Caki2 (cell line): ENCODE measurements at places on chromosomes 13 and 19.

DNA sequence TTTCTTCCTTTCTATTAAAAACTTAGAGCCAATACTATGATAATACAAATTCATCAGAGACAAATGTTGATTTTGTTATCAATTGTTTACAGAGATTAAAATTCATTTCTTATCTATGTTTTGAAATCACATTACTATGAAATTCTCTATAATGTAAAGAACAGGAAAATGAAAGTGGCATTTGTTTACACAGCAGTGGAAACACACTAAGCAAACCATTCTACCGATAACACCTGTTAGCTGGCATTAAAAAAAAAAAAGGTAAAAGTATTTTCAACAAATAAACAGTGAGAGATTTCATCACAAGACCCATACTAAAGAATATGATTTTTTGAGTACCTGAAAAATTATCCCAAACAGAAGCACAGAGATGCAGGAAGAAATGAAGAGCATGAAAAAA, 4.8 kb upstream of the CCDC70 start:
- no peak for DNase-seq

DNA sequence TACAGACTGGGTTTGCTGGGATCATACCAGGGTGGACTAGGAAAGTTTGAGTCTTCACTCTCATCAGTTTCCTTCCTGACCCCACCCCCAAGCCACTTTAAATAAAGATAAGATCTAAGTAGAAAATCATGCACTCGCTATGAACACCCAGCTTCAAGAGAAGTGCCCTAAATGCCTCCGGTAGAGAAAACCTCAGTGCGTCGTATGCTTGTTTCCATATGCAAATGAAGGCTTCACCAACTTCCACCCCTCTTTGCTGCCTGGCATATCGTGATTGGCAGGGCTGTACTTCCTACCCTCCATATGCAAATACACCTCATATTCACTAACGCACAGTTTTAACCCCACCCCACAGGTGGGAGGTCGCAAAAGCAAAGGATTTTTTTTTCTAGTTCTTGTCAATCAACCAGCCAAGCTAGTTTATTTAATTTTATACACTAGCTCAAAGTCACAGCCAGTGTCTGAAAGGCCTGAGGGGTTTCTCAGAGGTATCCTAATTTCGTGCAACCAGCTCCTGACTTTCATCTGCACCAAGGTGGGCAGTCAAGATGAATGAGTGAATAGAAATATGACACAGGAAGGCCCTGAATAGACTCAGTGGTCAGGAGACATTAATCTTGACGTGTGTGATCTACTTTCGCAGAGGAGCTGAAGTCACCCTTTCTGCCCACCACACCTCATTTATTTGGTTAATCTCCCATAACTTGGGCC, 121.1 kb upstream of the TSHZ3 start:
- no peak for DNase-seq

- no peak for DNase-seq
These were observed 78.6 kb downstream of the CDADC1 start for GRCh38 chr13:49326222-49326917.

DNA sequence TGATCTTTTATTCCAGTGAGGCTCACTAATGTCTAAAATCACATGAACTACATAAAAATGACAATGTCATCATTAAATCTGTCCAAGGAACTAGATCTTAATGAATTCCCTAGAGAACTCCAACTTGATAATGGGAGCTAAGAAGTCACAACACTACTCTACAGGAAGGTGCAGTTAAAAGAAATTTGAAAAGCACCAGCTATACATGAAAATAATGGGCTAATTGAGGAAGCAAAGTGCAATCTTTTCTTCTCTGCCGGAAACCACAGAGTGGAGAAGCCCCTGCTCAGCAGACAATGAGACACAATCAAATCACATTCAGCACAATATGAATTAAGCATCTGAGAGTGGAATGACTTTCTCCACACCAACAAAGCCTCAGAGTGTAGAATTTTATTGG, 261.7 kb downstream of the LHFPL6 start:
- no peak for DNase-seq

GRCh38 chr13:21837841-21838551, 167.1 kb downstream of the FGF9 start:
- DNase-seq, result no peak

DNA sequence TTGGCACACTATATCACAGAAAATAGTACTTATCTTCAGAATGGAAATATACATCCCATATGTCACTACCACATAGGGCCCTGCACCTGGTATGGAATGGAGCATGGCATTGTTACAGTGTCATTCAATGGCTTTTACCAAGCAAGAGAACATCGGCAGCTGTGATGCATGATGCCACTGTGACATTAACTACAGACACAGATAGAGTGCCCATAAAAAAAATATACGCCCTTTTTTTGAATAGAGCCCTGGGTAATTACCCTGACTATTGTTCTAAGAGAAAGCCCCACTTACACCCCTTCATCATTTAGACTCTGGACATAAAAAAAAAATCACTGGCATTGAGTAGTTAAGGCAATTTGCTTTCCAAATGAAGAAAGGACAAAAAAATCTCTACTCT, 320.3 kb downstream of the DNAJC15 start:
- DNase-seq, result no peak

GRCh38 chr19:48770266-48770665, 14.9 kb downstream of the FGF21 start:
- peak; percentile 68 for DNase-seq

DNA sequence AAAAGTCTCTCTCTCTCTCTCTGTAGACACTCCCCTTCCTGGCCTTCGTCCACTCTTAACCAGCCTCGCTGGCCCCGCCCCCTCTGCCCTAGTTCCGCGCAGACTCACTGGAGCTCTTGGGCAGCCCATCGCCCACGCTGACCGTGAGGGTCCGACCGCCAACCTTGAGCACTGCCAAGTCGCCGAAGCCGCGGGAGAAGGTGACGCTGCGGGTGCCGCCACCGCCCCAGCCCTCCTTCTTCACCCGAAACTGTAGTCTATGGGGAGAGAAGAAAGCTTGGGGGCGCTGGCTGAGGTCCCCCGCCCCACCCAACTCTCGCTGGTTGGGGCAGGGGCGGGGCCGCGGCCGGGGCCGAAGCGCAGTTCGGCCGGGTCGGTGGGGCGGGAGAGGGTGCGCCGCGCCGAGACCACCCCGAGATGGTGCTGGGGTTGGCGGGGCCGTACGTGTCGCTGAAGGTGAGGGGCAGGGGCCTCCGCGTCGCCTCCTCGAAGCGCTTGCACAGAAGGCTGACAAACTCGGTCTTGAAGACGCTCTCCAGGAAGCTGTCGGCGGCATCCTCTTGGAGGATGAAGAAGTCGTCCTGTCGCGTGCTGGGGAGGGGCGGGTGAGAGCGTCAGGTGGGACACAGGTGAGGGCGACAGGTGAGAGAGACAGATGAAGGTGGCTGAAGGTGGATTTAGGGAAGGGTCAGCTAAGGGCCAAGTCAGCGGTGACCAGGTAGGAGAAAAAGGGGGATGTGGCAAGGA, 12.6 kb upstream of the ZNF414 start:
- peak; percentile 84 for DNase-seq

- DNase-seq, result no peak
These were observed 179.4 kb downstream of the KLF12 start for GRCh38 chr13:73954808-73955207.

GRCh38 chr13:94063848-94064247, 415.6 kb downstream of the DCT start:
- DNase-seq, result no peak

DNA sequence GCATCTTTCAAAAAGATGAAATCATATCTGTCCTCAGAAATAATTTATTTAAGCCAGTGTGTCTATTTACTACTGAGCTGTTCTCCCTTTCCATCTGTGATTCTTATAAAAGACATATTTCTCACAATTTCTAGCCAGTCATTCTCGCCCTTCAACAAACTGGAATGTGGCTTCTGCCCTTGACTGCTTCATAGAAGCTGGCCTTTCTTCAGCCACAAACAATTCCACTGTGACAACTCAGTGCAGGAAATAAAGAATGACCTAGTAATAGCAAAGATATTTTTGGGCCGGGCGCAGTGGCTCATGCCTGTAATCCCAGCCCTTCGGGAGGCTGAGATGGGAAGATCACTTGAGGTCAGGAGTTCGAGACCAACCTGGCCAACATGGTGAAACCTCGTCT, 655.5 kb downstream of the PCDH9 start:
- no peak for DNase-seq

GRCh38 chr13:20831933-20832332, 58.2 kb upstream of the EEF1AKMT1 start:
- DNase-seq, result no peak

DNA sequence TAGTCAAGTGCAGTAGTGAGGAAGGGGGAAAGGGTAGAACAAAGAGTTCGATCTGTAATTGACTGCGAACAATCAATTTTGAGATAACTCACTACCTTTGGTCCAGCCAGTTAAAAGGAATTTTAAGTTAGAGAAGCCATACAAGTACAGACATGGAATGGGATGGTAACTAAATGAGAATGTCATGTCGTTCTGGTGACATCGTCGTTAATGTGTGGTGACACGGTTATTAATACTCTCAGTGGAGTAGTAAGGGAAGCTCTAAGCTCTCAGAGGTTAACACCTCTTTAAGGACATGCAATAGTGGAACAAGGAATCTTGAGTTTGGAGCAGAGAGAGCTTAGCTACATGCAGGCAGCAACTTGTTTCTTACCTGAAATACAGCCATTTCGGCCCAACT, 154.9 kb upstream of the KLF12 start:
- no peak for DNase-seq

- DNase-seq, result peak; percentile 12
These were observed 14.6 kb downstream of the GNA11 start for GRCh38 chr19:3108775-3109174.

- no peak for DNase-seq
These were observed 508 bp downstream of the ZBTB7A start for GRCh38 chr19:4066176-4066606.

GRCh38 chr19:38662537-38663155, 15.2 kb downstream of the ACTN4 start:
- DNase-seq, result no peak

GRCh38 chr19:31575846-31576335, 226.7 kb upstream of the TSHZ3 start:
- DNase-seq, result no peak
